ENCODE measurements at places on chromosomes 12 and 14. TPM values are rescaled to one million over a fixed set of nuclear protein-coding genes. Genes with fewer than 3 reads are reported as not detected.

The KERA gene
- not detected for total RNA-seq

The PARPBP gene
- total RNA-seq: 3.1 TPM

The MFAP5 gene
- total RNA-seq: 31.1 TPM

The SLC6A13 gene
- total RNA-seq: 0.82 TPM

The SYCP3 gene
- 0.66 TPM for total RNA-seq

The POLE2 gene
- total RNA-seq: not detected

DNA sequence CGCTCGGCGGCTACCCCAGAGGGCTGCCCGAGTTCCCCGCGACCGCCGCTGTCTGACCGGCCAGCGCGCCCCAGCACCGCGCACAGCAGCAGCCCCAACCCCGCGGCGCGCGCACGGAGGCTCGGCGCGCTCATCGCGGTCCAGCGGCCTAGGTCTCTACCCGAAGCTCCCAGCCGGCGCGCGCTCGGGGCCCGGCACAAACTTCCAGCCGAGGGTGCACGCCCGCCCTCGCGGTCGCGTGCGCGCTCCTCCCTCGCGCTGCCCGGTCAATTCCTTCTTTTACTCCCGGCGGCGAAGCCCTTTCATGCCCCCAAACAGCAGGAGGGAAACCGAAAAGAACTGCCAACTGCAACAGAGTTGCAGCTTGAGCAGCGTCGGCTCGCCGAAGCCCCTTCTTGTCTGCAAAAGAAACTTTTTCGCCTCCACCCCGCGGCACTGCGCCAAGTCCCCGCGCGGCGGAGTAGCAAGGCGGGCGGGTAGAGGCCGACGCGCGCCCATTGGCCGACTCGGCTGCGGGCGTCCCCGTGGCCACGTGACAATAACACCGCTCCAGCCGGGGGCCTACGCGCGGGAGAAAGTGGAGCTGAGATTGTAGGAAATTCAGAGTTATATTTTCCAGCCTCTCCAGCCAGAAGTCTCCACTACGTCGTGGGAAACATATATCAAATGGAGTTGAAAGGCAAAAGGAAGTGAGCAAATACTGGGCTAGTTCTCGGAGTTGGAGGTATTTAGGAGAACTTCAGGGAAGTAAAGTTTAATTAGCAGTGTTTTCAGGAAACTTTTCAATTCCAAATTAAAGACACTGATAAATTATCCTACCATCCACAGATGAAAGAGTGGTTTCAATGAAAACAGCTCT, at the start of gene LRIG3:
Gene LRIG3 (minus strand): TSS at position 403 of the 859 bp plus-strand sequence. CDS start 269 bp downstream, at position 134.
- peaks cover 28% of the 10 kb centered on the region for H3K4me1 ChIP-seq
- H3K4me3 ChIP-seq: peak within 1 kb of the TSS; percentile 62
- peak within 1 kb of the TSS; percentile 95 for H3K27ac ChIP-seq
- H3K36me3 ChIP-seq: no peaks in the 10 kb centered on the region
- peak; percentile 75 for DNase-seq
- H3K27me3 ChIP-seq: no peaks in the 10 kb centered on the region

GRCh38 chr12:85803231-85803630, 33.0 kb downstream of the RASSF9 start:
- no peak for DNase-seq
- H3K27ac ChIP-seq: no peak overlapping the region
- no peaks in the 10 kb centered on the region for H3K36me3 ChIP-seq
- H3K27me3 ChIP-seq: no peaks in the 10 kb centered on the region

DNA sequence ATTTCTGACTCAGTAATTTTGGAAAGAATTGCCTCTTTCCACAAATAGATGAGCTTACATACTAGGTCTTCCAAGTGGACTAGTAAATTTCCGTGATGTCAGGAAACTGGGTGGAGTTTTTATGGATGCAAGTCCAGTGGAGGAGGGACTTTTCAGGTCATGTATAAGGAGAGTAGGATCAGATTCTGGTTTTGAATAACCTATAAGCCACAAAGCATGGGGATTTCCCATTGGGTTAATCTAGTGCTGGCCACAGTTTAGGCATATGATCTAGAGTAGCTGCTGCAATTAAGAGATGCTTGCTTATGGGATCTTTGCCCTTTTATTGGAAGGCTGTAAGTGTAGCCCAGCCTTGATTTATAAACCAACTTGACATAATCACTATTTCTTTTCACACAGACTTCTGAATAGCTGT, 33.8 kb downstream of the STK38L start:
- H3K36me3 ChIP-seq: no peaks in the 10 kb centered on the region
- no peak overlapping the region for H3K4me3 ChIP-seq
- peaks cover 45% of the 10 kb centered on the region for H3K4me1 ChIP-seq
- DNase-seq: peak; percentile 13
- H3K27ac ChIP-seq: peak overlapping the region; percentile 50
- H3K27me3 ChIP-seq: no peaks in the 10 kb centered on the region

DNA sequence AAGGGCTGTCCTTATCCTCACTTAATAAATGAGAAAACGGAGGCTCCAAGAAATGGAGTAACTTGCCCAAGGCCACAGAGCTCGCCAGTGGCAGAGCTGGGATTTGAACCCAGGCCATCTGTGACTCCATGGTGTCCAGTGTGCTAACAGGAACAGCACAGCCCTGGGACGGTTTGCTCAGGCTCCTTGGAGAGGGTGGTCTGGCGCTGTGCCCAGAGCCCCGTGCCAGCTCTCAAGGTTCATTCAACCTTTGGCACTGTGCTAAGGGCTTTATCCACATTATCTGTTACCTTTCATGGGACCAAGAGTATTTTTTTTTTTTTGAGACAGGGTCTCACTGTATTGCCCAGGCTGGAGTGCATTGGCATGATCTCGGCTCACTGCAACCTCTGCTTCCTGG, 8.1 kb downstream of the DAO start:
- H3K36me3 ChIP-seq: no peaks in the 10 kb centered on the region
- no peak for DNase-seq

DNA sequence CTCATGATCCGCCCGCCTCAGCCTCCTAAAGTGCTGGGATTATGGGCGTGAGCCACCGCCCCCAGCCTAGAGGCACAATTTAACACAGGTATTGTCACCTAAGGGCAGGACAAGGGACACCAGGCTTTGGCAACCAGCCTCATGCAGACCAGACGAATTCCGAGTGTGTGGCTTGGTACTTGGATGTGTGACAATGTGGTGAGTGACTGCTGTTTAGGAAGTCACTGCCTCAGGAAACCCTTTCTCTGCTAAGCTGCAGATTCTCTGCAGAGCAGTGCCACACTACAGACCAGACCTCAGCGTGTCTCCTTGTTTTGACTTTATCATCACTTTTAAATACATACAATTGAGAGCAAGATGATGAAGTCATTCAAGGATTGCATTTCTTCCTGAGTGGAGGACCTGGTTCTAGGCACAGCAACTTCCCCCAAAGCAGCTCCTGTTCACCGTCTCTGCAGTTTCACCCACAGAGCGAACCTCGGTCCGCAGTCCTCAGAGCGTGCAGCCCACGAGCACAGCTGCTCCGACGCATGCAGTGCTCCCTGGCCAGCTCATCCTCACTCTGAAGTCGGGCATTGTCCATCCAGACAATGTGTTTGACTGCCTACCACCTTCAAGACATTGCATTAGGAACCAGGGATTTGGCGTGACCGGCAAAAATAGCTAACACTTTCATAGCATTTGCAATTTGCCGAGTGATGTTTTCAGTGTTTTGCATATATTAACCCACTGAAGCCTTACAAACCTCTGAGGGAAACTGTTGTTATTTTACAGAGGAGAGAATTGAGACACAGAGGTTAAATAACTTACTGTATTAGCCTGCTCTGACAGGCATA, 235.2 kb downstream of the CHST11 start:
- no peak overlapping the region for H3K4me3 ChIP-seq
- H3K27me3 ChIP-seq: no peaks in the 10 kb centered on the region
- DNase-seq: no peak
- no peaks in the 10 kb centered on the region for H3K4me1 ChIP-seq
- H3K27ac ChIP-seq: no peak overlapping the region

DNA sequence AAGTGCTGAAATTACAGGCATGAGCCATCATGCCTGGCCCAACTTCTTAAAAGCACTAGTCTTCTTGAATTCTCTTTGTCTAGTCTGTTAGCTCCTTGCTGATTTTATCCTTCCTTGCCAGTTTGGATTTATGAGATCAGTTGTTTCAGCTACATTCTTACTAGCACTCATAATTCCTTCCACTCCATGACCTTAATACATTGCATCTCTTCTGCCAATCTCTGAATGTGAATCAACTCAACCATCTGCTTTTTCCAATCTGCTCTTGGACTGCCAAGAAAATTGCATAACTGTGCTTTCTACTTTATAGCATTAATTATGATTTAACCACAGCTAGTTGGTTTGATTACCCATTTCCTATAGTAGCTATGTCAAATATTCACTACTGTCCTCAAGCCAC, 14.9 kb upstream of the HEATR5A start:
- H3K36me3 ChIP-seq: no peaks in the 10 kb centered on the region
- H3K27me3 ChIP-seq: no peaks in the 10 kb centered on the region
- H3K27ac ChIP-seq: no peak overlapping the region
- DNase-seq: no peak
- no peaks in the 10 kb centered on the region for H3K4me1 ChIP-seq

GRCh38 chr14:100778526-100778882, 47.4 kb upstream of the MEG3 start:
- H3K36me3 ChIP-seq: no peaks in the 10 kb centered on the region
- H3K4me1 ChIP-seq: peaks cover 16% of the 10 kb centered on the region
- H3K4me3 ChIP-seq: no peak overlapping the region
- H3K27ac ChIP-seq: no peak overlapping the region

DNA sequence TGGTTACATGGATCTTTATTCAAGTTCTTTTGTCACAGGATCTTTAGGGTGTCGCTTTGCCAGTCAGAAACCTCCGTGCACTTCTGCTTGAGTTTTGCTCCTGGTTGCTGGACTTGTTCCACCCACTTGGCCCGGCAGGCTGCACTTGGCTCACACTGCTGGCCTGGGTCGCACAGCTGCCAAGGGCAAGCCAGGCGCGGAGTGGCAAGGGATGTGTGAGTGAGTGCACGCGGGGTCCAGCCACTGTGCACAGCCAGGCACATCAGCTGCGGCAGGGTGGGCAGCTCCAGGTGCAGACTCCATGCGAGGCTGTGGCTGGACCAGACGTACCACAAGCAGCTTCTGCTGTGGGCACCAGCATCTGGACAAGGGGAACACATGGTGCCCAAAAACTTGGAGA, 76.6 kb downstream of the DERA start:
- H3K4me1 ChIP-seq: peaks cover 12% of the 10 kb centered on the region
- H3K27ac ChIP-seq: no peak overlapping the region
- no peak for DNase-seq
- H3K27me3 ChIP-seq: no peaks in the 10 kb centered on the region
- H3K36me3 ChIP-seq: no peaks in the 10 kb centered on the region

GRCh38 chr12:122834104-122834920, 945 bp upstream of the HIP1R start:
- H3K27me3 ChIP-seq: no peaks in the 10 kb centered on the region
- H3K27ac ChIP-seq: peak overlapping the region; percentile 51
- H3K36me3 ChIP-seq: no peaks in the 10 kb centered on the region
- DNase-seq: no peak

DNA sequence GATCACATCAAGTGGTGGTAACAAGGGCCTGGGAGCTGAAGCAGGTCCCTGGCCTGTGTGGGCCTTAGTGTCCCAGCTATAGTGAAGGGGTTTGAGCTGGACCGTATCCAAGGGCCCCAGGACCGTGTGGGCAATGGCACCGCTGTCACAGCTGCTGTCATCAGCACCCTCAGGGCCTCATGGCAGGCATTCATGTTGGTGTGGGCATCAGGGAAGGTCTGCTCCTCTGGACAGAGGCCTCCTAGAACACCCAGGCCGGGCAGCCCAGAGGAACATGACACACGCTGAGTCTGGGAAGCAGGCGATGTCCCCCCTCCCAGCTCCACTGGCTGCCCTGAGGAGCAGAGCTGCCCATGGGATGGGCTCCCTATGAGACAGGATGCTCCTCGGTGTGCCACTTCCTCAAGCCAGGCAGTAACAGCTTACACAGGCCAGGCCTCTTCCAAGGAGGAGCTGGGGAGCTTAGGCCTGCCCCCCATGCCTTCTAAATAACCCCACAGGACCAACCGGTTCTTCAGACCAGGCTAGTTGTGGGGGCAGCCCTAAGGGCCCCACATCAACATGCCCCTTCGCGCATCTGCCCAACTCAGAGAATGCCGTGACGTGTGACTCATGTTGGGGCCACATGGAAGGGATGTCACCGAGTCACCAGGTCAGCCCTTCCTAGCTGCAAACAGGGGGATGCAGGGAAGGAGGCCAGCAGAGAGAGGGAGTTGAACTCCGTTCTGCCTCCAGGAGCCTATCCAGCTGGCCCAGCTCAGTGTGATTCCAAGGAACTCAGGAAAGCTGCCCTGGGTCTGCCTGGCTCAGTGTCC, 80.4 kb downstream of the PITPNM2 start:
- no peaks in the 10 kb centered on the region for H3K27me3 ChIP-seq
- peaks cover 54% of the 10 kb centered on the region for H3K4me1 ChIP-seq
- peak overlapping the region; percentile 14 for H3K27ac ChIP-seq
- no peak for DNase-seq
- no peak overlapping the region for H3K4me3 ChIP-seq

GRCh38 chr12:123965382-123965781, 7.2 kb downstream of the CCDC92 start:
- no peaks in the 10 kb centered on the region for H3K27me3 ChIP-seq
- H3K4me1 ChIP-seq: no peaks in the 10 kb centered on the region
- no peak overlapping the region for H3K4me3 ChIP-seq
- no peak overlapping the region for H3K27ac ChIP-seq
- H3K36me3 ChIP-seq: no peaks in the 10 kb centered on the region
- DNase-seq: no peak

DNA sequence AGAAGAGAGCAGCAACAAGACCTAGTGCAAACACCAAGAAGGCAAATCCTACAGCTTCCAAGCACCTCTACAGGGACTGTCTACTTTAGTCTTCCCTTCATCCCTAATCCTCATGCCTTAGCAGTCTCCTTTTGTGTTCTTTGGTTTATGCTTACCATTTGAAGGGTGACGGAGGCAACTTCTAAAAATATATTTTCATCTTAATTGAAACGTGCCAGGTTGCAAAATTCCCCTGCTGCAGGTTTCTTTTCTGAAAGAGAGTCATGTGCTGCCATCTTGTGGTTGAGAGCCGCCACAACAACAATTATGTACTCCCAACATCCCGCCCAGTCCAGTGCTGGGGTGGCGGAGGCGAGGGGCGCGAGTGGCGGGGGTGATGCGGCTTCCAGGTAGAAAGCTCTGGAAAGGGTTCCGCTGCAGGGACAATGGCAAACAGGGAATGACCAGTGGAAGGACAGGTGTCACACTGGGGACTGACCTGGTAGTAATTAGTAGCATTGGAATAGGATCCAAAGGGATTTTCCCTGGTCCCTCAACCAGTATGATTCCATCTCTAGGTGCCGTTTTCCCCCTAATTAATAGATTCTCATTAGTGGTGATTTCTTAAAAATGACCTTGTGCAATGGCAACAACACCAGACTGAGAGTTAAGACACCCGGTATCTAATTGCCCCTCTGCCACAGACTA, 80.3 kb upstream of the GNG2 start:
- H3K4me1 ChIP-seq: no peaks in the 10 kb centered on the region
- no peak overlapping the region for H3K27ac ChIP-seq
- no peaks in the 10 kb centered on the region for H3K27me3 ChIP-seq
- DNase-seq: peak; percentile 25
- H3K36me3 ChIP-seq: no peaks in the 10 kb centered on the region
- no peak overlapping the region for H3K4me3 ChIP-seq
